ENCODE measurements at places on chromosomes 13 and 19.

GRCh38 chr13:112516218-112516617 is 71.7 kb downstream of the TUBGCP3 start:
- no peak for DNase-seq

DNA sequence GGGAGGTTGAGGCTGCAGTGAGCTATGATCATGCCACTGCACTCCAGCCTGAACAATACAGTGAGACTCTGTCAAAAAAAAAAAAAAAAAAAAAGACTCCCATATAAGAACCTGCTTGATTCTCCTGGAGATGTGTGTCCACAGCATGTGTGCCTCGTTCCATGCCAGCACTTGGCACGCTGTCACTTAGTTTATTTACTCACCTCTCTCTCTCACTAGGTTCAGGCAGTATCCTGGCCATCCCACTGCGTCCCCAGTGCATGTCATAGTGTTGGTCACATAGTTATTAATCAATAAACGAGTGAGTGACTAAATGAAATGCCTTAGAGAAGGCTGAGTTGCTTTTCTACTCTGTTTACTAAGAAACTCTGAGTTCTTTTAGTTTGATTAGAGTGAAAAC is 79.1 kb upstream of the GPR12 start:
- DNase-seq, result no peak

GRCh38 chr13:53873558-53873957 is 844.9 kb downstream of the OLFM4 start:
- DNase-seq, result no peak

- no peak for DNase-seq
Measured at GRCh38 chr19:47377801-47378200, 28.7 kb downstream of the DHX34 start.

DNA sequence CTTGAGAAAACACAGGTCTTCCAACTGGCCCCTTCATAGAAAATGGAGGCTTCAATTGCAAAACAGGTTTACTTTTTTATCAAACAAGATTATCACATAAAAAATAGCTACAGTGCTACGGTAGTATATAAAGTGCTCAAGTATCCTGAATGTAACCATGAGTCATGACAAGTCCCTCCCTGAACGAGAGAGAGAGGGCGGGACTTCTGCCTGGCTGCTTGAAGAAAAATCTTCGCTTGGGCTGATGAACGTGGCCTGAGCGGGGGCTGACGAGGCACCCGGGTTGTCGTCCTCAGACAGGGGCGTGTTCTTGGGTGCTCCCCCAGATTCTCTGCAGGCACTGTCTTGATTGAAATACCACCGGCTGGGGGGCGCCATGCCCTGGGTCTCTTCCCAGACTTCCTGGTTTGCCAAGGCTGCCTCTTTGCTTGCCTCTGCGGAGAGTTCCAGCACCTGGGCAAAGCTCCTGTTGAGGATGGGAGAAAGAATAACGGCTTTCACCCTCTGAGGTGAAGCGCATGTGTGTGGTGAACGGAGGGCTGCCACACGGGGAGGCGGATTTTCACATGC is 23.2 kb upstream of the CPAMD8 start:
- peak; percentile 32 for DNase-seq

DNA sequence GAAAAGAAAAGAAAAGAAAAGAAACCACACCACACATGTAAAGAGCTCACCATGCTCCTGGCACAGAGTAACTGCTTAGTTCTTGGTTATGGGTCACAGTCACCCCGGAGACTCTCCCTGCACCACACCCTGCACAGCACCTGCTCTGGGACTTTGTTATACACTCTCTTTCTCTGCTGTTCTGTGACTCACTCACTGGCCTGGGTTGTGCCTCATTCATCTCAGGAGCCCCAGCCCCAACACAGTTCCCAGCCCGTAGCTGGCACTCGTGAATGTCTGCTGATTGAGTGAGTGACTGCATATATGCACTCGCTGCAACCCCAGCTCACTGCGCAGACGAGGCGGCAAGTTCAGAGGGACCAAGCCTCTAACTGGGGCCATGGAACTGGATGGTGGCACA is 22.9 kb upstream of the ZNF507 start:
- no peak for DNase-seq

DNA sequence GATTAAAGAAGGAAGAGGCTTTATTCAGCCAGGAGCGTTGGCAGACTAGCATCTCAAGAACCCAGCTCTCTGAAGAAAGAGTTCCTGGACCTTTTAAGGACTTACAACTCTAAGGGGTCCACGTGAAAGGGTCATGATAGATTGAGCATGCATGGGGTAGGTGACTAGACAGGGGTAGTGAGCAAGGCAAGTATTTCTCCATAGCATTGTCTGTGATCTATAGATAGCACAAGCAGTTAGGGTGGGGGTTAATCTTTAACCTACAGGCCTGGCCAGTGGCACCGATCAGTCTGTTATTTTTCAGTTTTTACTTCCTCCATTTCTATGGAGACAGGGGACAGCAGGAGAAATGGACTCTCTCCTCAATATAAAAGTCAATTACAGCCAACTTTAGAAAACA is 983.7 kb downstream of the SLITRK1 start:
- no peak for DNase-seq

- no peak for DNase-seq
Measured at GRCh38 chr19:3981373-3981735, 3.9 kb downstream of the EEF2 start.

DNA sequence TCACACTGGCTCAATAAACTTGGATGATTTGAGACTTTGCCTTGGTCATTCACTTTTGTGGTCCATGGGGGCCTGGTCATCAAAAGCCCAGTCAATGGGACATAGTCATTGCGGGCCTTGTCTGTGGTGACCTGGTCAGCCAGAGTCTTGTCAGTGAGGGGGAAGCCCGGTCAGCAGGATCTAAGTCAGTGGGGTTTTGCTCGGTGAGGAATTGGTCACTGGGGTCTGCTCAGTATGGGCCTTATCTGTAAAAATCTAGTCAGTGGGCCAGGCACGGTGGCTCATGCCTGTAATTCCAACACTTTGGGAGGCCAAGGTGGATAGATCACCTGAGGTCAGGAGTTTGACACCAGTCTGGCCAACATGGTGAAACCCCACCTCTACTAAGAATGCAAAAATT is 63.7 kb upstream of the TPM4 start:
- DNase-seq, result no peak

GRCh38 chr19:13430790-13431582 is 75.3 kb downstream of the CACNA1A start:
- peak; percentile 56 for DNase-seq

GRCh38 chr19:48702701-48703100 is 6.9 kb downstream of the FUT2 start:
- DNase-seq, result no peak

- DNase-seq, result no peak
Measured at GRCh38 chr19:51706296-51706695, 13.2 kb downstream of the SPACA6 start.

- no peak for DNase-seq
Measured at GRCh38 chr19:3981736-3982681, 3.3 kb downstream of the EEF2 start.

Measured in fibroblast of skin of scalp (primary cell).